Renal cortical epithelial cell (primary cell): ENCODE measurements at places on chromosomes 7 and 10.

DNA sequence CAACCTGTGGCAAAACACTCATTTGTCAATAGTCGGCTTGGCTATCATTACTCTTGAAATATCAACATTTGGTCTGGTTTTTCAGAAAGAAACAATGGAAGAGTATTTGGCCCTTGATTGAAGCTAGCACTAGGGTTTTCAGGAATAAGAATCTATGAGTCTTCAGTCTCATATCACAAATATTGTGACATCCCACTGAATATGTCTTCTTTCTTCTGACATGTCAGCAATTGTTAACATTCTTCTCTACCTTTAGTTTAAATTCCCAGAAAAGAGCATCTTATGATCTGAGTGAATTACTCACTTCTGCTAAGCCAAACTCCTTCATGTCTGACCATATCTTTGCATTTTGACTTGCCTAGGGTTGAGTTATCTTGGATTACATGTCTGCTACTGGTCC lies 435.2 kb upstream of the SEMA3D start:
- no peak for DNase-seq

DNA sequence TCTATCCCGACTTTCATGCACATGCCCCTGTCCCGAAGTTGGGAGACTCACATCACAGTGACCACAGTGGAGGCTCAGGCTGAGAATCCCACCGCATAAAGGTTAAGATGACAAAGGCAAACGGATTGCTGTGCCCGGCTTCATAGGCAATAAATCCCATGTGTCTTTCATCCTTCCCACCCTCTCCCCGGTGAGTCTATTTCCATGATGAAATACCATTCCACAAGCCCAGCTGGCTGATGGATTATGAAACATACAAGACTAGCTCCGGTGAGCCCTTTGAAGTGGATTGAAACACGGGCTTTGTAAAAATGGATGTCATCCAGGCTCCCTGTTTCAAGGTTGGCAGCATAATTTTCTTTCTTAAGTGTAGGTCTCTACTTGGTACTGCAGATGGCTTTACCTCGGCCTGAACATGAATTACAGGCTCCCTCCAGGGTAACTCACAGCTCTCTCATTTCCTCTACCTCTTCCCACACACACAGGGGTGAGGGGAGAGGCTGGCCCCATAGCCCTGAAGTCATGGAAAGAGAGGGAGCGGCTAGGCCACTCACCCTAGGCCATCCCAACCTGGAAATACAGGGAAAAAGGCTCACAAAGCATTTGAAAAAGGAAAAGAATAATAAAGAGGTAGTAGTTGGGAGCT lies 92.0 kb upstream of the CALN1 start:
- no peak for DNase-seq

- DNase-seq: no peak
Observed at GRCh38 chr7:11846361-11846955, 14.5 kb upstream of the THSD7A start.

DNA sequence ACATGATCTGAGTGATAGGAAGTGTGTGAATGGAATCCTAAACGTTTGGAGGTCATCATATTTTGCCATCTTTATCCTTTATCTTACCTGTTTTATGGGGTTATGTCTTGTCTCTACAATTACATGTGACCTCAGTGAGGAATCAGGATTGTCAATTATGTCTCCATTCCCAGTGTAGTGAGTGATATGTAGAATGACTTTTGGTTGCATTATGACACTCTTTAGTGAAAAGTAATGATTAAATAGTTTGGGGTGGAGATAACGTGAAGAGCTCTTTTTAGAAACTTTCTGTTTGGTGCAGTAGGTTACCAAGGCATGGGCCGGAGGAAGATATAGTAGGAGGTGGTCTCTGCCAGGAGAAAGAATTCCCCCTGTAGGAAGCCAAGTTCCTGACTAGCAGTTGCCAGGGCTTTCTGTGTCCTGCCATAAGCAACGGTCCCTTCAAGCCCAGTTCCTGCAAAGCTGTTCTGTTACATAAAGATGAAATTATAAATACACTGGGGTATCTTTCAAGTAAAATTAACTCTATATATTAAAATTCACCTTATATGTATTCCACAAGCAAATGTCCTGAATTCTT lies 228.2 kb downstream of the NSUN6 start:
- DNase-seq: no peak

- DNase-seq: no peak
Observed at GRCh38 chr10:125515571-125515970, 167.4 kb downstream of the TEX36 start.

DNA sequence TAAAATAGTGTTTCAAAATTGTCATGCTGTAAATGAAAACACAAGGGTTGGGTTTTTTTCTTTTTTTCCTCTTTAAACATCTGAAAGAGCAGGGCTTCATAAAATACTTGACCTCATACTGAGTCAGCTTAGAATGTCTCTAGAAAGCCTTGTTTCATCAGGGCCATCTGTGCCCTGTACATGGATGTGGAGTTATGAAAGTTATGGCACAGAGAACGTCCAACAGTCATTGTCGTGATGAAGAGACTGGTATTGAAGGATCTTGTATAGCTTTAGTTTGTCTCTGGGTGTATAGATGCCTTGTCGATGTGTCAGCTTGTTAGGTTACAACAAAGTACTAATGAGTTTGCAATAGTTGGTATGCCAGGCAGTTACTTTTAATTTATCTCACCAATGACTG lies 127.3 kb downstream of the FAM204A start:
- DNase-seq: no peak

- no peak for DNase-seq
Observed at GRCh38 chr10:64041989-64042490, 520.8 kb downstream of the REEP3 start.

DNA sequence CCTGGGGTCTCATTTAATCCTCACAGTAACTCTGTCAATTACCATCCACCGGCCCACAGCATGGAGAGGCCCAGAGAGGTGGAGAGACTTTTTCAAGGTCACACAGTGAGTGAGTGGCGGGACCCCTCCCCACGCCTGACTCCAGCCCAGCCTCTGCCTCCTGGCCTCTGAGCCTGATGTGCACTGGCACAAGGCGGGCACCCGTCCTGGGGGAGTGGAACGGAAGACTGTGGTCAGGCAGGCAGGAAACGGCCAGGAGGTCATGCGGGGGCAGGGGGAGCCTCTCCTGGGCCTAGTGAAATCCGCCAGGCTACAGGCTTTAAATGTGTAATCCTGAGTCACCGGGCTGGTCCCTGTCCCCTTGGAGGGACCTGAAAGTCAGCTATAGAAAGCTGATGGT lies 32.2 kb downstream of the ZCCHC24 start:
- peak; percentile 19 for DNase-seq
